Hepatocyte (in vitro differentiated cells): ENCODE measurements at places on chromosomes 3 and 15.

GRCh38 chr3:42192334-42193200 is 73.4 kb downstream of the CCK start:
- no peak for DNase-seq

DNA sequence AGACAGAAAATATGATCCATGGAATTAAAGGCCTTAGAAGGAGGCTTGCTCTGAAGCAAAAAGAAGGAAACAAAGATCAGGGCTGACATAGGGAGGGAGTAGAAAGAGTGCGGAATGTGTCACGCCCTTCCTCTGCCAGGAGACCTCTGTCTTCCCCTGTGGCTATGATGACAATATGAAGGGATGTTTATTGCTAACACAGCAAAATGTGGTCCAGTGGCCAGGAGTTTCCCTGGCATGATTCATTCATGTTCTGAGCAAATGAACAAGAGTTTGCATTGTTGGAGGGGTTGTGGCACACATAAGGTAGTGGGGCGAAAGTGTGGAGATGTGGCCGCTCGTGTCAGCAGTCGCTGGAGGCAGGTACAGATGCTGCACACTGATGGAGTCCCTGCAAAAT is 169.4 kb downstream of the SHQ1 start:
- peak; percentile 43 for DNase-seq

- DNase-seq, result no peak
Observed at GRCh38 chr15:32105258-32106241, 75.2 kb downstream of the CHRNA7 start.

GRCh38 chr3:105976196-105976595 is 107.4 kb upstream of the CBLB start:
- no peak for DNase-seq

- DNase-seq, result no peak
Observed at GRCh38 chr3:119352034-119352609, 57.9 kb downstream of the ARHGAP31 start.

GRCh38 chr15:56295433-56295832 is 51.8 kb upstream of the RFX7 start:
- no peak for DNase-seq

GRCh38 chr15:88989578-88989977 is 76.4 kb upstream of the MFGE8 start:
- no peak for DNase-seq

DNA sequence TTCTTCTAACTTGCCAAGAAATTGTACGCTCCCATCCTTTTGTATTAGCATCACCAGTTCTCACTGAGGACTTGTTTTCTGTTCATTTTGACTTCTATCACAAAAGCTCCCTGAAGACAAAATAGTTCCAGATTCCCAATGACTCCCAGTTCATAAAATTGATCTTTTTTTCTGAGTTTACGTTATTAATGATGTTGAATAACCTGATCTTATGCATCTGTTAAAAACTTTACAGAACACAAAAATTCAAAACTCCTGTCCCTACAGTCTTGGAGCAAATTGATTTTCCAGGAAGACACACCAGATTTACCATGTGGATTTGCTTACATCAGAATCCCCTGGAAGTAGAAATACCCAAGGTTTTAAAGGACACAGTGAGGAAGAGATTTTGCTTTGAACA is 8.3 kb upstream of the KCNMB2 start:
- DNase-seq, result no peak

- no peak for DNase-seq
Observed at GRCh38 chr15:61687651-61688050, 372.6 kb downstream of the VPS13C start.
